ENCODE measurements at places on chromosomes 4 and X.

GRCh38 chrX:10660171-10660570, 39.8 kb upstream of the MID1 start:
- no peak for DNase-seq

- DNase-seq = no peak
These were observed 1.6 kb downstream of the APBB2 start for GRCh38 chr4:41212616-41213203.

- DNase-seq = no peak
These were observed 21.0 kb downstream of the CEP44 start for GRCh38 chr4:174304664-174305063.

GRCh38 chr4:18973296-18973695, 951.7 kb upstream of the LCORL start:
- DNase-seq = no peak

GRCh38 chr4:109864134-109864533, 16.2 kb downstream of the LRIT3 start:
- DNase-seq = no peak

DNA sequence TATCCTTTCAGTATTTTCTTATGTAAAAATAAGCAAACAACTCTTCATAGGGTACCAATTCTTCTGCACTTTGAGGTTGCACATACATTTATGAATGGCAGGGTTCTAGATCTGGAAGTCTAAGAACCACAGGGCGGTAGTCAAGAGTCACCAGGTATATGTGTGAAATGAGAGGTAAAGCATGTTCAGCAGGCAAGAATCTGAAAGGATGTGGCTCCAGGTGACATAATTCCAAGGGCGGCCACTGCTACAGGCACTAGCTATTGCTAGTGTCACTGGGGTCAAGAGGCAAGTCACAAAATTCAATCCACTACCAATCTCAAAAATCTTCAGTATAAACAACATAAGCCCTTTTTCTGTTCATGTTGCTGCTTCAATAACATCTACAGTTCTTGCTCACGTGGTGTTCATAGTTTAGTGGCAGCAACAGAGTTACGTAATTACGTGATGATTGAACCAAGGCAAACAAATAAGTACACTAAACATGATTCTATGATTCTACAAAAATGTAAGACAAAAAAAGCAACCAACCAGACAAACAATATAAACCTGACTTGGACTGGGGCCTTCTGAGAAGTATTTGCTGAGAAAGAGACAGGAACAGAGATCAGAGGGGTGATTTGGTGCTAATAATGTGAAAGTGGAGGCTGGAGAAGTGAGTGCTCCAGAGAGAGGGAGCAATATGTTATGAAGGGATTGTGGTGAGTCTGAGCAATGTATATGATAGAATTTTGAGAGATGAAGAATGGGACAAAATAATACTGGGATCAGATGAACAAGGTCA, 101.7 kb downstream of the NAA11 start:
- DNase-seq = no peak

GRCh38 chr4:165464376-165464775, 85.6 kb downstream of the CPE start:
- DNase-seq = no peak

Measured in thymus (tissue), 14 donors.